Right lobe of liver (tissue), 6 donors: ENCODE measurements at places on chromosomes 5 and 9. TPM values are rescaled to one million over a fixed set of nuclear protein-coding genes. Genes with fewer than 3 reads are reported as not detected.

Gene NAA35
- total RNA-seq = 10.3 TPM

Gene KIF12
- 11.6 TPM for total RNA-seq

Gene RASGEF1C
- total RNA-seq = not detected

DNA sequence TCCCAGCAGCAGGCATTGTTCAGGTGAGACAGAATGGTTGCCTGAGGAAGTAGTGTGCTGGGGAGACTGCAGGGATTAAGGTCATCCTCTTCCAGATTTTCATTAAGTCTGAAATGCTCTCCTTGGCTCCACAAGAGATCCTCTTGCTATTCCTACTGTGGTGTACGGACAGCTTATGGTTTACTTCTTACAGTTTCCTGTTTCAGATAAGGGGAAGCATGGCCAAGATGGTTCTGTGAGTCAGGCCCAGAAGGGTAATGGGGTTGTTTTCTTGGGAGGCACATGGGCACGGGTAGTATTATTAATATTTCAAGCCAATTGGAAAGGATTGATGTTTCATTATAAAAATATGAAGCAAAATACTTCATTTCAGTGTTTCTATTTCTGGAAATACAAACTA, 42.9 kb downstream of the GLRX start:
- DNase-seq = no peak

DNA sequence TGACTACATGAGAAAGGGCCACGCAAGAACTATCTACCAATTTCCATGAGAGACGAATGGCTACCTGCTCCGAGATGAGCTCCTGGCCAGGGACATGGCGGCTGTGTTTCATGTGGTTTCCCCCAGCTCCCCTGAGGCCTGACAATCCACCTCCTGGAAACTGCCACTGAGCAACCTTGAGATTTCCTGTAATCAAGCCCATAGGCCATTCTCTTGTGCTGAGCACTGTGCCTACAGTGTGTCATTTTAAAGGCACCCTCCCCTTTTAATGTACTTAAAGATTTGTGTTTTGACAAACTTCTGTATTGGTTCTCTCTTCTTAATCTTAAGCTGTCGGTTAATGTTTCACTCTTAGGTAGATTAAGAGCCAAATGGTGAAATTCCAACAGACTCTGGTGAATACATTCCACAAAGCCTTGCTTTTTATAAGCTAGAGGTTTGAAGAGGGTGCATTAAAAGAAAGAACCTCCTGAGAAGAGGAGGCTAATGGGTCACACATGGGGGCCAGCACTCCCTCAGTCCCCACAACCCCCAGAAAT, 72.3 kb downstream of the SECISBP2 start:
- DNase-seq = no peak

GRCh38 chr5:180180421-180180820, 28.6 kb downstream of the RASGEF1C start:
- DNase-seq = no peak

GRCh38 chr5:72179028-72179815, 71.9 kb downstream of the MAP1B start:
- no peak for DNase-seq
